Stimulated activated CD4-positive, alpha-beta T cell treated with anti-CD3 and anti-CD28 coated beads, Interleukin-4, amount 100 ng/mL, for 4 hours (primary cell): ENCODE measurements at places on chromosomes 6 and 20.

DNA sequence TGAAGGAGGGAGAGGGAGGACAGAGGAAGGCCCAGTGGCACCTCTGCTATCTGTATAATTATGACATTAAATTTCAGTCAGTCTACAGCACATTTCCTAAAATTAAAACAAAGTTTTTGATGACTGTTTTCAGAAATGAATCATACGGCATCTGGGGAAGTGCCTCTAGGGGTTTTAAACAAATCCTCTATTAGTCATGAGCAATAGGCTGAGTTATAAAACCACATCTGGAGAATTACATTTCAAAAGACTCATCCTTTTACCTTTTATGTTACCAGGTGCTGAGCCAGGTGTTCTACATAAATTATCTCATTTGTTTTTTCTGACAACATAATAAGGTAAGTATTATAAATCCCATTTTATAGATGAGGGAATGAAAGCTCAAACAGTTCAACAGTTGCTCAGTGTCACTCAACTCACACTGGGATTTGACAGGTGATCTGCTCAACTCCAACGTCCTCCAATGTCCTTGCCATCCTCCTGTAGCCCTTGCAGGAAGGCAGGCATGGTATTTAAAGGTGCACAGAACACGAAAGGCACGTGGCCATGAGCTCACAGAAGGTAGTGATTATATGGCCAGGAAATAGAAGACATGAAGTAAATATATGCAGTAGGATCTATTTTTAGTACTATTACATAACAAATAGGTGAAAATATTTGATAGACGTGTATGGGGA, 184.2 kb upstream of the MAN1A1 start:
- no peak for DNase-seq

DNA sequence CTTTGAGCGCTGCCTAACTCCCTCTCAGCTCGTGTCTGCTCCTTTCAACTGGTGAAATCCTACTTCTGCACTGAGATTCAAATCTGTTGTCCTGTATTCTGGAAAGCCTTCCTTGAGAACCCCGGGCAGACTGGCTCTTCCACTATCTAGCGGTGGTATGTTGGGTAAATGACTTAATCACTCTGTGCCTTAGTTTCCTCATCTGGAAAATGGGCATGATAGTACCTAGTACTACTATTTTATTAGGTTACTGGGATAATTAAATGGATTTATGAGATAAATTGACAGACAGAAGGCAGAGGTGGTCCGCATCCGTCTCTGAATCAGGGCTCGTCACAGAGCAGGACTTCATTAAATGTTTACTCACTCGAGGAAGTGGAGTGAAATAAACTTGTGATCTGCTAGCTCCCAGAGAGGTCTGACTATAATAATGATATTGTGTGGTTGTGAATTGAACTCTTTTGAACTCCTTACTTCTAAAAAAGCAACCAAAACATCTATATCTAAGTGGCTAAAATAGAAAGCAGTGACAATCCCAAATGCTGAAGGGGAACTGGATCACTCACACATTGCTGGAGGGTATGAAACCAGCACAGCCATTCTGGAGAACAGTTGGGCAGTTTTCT, 26.6 kb downstream of the PPP1R16B start:
- DNase-seq = no peak

DNA sequence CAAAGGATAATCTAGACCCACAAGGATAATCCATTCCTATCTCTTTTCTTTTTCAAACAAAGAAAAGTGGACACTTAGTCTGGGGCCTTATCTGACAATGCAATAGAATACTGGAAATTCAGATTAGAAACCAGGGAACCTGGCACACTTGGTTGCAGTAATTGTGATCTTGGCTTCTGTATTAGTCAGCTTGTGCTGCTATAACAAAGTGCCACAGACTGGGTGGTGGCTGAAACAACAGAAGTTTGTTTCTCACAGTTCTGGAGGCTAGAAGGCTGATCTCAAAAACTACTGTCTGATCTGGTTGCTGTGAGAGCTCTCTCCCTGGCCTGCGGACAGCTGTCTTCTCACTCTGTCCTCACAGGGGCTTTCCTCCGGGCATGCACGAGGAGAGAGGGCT, 49.4 kb downstream of the SNRNP48 start:
- no peak for DNase-seq

DNA sequence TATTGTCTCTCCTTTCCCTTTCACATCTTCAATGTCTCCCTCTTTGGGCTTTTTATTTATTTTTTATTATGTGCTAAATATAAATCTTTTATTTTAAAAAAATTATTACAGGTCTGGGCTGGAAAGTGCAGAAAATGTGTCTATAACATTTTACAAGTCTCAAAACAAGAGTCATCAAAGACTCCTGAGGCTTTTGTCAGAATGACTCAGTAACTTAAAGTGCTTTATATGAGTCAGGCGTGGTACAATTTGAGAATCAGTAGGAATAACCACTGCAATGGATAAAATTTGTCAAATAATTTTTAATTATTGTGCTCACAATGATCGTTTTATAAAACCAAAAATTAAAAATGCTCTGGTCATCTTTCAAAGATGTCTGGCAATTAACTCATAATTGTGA, 193.9 kb downstream of the MMUT start:
- no peak for DNase-seq

DNA sequence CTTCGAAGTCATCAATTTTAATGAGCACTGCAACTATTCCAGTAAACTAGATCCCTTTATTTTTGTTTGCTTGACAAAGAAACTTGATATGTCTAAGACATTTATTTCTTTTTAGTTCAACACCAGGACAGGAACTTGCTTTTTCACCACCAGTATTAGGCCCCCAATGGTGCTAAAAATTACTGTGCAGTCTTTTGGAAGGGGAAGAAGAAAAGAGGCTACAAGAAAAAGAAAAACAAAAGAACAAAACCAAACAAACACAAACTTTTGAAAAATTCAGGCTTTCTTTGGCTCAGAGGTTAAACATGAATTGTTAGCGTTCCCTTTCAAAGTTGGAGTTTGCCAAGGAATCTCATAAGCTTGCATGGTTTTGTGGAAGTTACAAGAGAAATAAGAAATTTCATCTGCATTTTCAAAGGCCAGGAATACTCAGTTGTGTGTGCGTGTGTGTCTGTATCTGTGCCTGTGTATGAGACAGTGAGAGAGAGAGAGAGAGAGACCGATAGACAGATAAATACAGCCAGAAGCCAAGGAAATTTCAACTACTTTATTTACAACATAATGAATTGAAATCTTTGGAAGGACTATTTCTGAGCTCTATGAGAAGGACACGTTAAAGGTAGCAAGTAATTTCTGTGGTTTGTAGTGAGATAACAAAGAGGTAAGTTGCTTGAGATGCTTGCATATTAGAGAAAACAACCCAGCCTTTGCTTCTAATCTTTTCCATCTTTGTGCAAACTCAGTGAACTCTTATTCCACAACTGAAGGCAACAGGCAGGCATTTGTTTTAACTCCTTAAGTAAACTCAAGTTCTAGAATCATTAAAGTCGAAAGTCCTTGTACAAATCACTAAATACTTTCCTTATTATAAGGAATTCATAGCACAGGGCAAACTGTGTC, 171.0 kb upstream of the CITED2 start:
- DNase-seq = no peak

- no peak for DNase-seq
Measured at GRCh38 chr6:139044250-139044649, 15.7 kb downstream of the ABRACL start.

GRCh38 chr20:11650566-11650965, 267.1 kb upstream of the BTBD3 start:
- DNase-seq = no peak

- DNase-seq = no peak
Measured at GRCh38 chr20:57675773-57676172, 34.0 kb downstream of the PMEPA1 start.

- DNase-seq = no peak
Measured at GRCh38 chr6:151285122-151285521, 45.4 kb downstream of the AKAP12 start.

GRCh38 chr20:35560105-35560511, 18.2 kb downstream of the ERGIC3 start:
- DNase-seq = no peak

DNA sequence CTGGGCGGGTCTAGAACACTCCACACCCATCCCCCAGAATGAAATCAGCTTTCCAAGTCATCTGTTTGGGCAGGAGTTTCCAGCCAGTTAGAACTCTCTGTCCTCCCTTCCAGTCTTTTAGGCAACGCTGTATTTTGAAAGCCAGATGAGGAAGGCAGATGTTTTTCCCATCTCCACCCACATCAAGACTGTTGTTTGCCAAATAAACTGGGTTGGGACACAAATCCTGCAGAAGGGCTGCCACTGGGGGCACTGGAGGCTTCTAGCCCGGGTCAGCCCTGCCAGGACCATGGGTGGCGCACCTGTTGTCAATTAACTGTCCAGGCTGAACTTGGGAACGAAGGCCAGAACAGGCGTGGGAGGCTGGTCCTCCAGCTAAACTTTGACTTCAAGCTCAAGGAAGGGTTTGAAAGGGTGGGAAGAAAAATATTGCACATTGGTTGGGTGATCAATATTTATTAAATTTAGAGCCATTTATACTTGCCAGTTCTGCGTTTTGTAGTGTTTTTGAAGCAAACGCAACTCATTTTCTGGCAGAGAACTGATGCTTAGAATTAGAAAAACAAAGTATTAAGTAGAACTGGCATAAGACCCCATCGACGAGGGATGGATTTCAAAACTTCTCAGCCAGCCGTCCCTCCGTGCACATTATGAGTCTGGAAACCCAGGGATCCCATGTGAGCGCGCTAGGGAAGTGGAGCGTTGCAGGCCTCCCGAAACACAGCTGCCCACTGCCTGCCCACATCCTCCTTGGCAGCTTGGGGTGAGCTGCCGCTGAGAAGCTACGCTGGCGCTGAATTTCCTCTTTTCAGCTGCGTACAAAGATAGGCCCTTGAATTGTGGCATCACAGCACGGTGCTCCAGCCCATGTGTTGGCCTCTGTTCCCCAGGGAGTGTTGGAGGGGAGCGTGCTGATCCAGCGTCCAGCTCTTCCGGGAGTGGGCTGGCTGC, 297.4 kb downstream of the QKI start:
- DNase-seq = no peak
